ENCODE measurements at places on chromosomes 4 and X.

DNA sequence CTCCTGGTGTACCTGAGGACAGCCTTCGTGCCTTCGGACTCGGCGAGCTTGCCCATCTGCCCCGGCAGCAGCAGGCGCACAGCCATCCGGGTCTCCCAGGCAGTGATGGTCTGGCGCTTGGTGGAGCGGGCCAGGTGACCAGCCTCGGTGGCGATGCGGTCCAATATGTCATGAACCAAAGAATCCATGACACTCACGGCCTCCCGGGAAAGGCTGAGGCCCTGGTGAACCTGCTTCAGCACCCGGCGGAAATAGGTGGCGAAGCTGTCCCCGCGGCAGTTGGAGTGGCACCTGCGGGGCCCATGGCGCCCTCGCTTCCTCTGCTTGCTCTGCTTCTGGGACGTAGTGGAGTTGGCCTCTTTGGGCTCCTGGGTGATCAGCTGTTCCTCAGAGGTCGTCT, 350 bp downstream of the H2BW1 start:
- no peak for DNase-seq

- DNase-seq: no peak
Measured at GRCh38 chr4:126182786-126183185, 868.0 kb downstream of the FAT4 start.

- DNase-seq: no peak
Measured at GRCh38 chr4:42277291-42277690, 120.0 kb upstream of the SHISA3 start.

DNA sequence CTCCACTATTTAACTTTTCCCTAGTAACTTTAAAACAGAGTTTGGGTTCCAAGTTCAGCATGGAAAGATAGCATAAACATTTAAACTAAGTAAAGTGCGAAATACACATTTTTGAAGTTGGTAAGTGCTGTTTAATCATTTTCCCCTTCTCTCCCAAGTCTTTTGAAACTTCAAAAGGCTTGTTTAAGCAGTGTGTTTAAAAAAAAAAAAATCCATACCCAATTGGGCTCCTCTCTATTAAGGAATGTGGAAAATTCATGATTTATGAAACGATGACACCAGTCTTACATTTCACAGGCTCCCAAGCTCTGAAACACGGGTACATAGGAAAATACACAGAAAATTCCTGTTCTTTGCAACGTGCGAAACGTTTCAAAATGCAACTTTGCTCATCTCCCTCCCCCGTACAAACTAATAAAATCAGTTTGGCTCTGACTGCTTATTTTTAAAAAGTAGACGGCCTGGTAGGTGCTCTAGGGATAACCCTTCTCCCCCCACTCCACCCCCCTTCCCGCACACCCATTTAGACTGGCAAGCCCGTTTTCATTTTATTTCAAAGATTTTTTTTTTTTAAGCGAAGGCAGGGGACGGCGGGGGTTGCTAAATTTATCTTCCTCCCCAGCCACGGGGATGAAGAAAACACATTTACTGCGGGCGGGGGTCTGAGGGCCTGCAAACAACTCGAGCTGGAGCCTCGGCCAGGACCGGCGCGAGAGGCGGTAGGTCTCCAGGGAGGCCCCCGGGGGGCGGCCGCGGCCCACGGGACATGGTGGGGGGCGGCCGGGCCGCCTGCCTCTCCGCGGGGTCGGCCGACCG, 786 bp upstream of the ZFX start:
- DNase-seq: peak; percentile 8

Data from effector memory CD8-positive, alpha-beta T cell (primary cell).